ENCODE measurements at places on chromosomes 3 and 15.

DNA sequence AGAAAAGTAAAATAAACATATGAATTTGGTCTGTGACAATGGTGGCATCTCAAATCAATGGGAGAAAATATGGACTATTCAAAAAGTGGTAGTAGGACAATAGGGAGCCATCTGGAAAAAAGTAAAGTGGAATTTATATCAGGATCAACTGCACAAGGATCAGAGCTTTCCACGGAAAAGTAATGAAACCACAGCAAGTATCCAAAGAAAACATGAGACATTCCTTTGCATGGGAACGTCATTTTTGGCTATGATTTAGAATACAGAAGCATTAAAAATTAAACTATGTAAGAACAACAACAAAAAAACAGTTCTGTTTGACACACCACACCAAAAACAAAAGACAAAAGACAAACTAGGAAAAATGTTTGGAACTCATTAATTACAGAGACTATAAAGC, 18.7 kb downstream of the CRBN start:
- DNase-seq = no peak

DNA sequence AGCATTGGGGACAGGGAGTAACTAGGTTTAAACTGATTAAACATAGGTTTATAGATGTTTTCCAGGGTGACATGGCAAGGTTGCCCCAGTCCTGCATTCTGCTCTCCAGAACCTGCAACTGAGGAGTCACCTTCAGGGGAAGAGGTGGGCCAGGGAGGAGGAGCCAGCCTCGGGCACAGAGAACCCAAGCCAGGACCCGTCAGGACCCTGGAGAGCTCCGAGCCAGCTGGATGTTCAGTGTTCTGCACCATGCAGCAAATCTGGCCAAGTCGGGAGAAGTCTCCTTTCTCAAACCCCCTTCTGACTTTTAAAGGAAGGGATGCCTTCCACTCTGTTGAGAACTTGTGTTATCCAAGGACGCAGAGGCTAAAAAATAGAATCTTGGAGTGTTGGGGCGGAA, 62.1 kb upstream of the SLC6A11 start:
- DNase-seq = peak; percentile 68

GRCh38 chr3:123186695-123187094, 15.0 kb upstream of the SEC22A start:
- DNase-seq = no peak

- DNase-seq = no peak
Measured at GRCh38 chr15:66747886-66748707, 46.1 kb downstream of the SMAD6 start.

DNA sequence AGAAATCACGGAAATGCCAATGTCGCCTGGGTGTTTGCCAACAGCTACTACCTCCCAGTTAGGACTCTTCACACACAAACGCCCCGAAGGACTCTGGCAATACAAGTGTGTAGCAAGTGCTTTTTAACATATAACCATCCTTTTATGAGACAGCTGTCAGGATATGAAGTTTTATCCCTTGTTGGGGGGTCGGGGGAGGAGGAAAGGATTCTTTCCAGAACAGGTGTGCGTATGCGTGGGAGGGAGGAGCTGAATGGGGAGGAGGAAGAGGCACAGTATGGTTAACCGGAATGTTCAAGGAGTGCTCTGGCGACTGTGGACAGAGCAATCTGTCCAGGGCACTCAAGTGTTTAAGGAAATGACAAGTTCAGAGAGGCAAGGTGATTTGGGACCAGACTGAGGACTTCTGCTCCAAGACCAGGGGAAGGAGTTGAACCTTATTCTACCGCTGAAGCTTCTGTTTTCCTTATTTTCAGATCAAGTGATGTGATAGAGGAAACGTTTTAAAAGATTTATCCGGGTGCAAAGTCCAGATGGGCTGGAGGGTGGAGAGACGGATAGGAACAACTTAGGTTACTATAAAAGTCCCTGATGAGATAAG, 1.3 kb downstream of the TSPAN3 start:
- DNase-seq = no peak

GRCh38 chr3:127339016-127339415, 51.2 kb upstream of the PRR20G start:
- no peak for DNase-seq

DNA sequence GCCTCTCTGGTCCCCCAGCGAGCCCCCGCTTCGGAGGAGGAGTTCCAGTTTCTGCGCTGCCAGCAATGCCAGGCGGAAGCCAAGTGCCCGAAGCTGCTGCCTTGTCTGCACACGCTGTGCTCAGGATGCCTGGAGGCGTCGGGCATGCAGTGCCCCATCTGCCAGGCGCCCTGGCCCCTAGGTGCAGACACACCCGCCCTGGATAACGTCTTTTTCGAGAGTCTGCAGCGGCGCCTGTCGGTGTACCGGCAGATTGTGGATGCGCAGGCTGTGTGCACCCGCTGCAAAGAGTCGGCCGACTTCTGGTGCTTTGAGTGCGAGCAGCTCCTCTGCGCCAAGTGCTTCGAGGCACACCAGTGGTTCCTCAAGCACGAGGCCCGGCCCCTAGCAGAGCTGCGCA, 3.5 kb downstream of the PML start:
- DNase-seq = no peak

GRCh38 chr3:60448696-60449095, 802.6 kb downstream of the FHIT start:
- no peak for DNase-seq

Data from H7 (cell line).